ENCODE measurements at places on chromosomes 1 and 21. TPM values are rescaled to one million over a fixed set of nuclear protein-coding genes. Genes with fewer than 3 reads are reported as not detected.

The FYB2 gene
- total RNA-seq: 3.8 TPM

The TXNIP gene
- 1,554 TPM for total RNA-seq

The SPSB1 gene
- total RNA-seq: 14.7 TPM

The LY9 gene
- total RNA-seq: 1.8 TPM

The DIRAS3 gene
- total RNA-seq: 1.1 TPM

The EVA1B gene
- 25.7 TPM for total RNA-seq

DNA sequence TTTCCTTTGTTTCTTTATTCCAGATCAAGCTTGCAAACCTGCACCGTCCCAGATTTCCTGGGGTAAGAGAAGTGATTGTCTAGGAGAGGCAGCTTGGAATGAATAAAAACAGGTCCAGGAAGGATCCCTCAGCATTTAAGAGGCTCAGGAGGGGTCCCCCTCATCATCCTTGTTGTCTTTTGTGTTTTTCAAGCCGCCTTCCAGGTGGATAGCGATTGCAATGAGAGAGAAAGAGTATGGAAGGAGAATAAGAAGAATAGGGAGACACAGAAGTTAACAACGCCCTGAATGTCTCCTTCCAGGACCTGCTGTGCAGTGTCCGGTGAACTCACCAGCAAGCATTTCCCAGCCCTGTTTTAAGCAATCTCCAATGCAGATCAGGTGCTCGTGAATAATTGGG is 8.5 kb downstream of the ERG start:
- no peak for DNase-seq

DNA sequence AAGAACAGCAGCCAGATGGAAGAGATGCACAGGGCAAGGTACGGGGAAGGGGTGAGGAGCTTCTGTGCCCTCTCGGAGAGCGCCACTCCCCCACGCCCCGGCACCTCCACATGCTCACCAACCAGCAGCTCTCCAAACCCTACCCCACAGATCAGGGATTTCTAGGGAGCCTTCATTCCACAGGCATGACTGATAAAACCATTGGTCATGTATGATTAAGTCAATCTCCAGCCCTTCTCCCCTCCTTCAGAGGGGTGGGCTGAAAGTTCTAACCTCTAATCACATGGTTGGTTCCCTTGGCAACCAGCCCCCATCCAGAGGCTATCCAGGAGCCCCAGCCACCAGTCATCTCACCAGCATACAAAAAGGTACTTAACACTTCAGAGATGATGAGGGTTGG is 144.7 kb downstream of the TGFBR3 start:
- DNase-seq: no peak

DNA sequence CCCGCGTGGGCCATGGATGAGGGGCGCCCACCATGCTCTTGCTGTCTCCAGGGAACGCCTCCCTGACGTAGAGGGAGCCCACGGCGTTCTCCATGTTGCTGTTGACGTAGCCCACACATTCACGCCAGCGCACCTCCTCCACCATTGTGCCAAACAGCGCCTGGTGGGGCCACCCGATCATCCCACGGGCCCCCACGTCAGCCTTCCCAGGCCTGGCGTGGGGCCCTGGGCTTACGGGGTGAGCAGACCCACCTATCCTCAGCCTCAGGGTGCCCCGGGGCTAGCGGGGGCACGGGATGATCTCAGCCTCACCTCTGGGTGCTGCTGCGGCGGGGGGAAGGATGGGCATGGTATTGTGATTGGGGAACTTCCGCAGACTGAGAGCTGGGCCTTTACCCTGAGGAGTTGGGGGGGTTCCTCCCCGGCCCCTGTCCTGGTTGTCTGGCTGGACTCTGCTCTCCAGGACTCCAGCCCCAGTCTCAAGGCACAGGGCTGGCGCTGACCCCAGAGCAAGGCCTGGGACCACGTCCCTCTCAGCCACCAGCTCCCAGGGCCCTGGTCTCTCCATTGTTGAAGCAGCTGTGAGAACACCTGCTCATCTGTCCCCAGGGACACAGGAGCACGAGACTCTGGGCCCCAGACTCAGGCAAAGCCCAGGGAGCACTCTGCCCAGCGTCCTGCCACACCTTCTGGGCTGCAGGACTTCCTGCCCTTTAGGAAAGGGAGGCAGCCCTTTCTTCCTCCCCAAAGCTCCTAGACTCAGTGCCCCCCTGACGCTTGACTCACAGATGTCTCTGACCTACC is 10.2 kb downstream of the PRXL2B start:
- DNase-seq: no peak

DNA sequence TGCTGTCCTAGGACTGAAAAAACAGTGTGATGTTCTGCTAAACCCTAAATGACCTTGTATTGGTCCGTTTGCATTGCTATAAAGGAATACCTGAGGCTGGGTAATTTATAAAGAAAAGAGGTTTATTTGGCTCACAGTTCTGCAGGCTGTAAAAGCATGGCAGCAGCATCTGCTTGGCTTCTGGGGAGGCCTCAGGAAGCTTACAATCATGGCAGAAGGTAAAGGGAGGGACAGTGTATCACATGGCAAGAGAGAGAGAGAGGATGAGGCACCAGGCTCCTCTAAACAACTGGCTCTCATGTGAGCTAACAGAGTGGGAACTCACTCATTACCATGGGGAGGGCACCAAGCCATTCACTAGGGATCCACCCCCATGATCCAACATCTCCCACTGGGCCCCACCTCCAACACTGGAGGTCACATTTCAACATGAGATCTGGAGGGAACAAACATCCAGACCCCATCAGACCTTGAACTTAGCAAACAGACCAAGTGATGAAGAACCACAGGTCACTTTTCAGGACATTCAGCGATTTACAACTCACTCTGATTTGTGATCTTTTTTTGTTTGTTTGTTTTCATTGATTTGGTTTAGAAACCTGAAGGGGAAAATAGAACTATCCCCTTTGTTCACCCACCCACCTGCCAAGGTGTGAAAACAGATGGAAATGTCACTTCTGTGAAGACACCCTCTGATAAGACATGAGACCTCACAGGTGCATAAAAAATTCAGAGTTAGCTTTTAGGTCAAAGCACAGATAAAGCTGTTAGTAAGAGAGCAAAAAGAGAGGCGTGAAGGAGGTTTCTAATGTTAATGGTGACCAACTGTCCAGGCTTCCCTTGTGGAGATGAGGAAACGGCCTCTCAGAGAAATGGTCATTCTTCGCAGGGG is 104.2 kb upstream of the RALGPS2 start:
- no peak for DNase-seq

DNA sequence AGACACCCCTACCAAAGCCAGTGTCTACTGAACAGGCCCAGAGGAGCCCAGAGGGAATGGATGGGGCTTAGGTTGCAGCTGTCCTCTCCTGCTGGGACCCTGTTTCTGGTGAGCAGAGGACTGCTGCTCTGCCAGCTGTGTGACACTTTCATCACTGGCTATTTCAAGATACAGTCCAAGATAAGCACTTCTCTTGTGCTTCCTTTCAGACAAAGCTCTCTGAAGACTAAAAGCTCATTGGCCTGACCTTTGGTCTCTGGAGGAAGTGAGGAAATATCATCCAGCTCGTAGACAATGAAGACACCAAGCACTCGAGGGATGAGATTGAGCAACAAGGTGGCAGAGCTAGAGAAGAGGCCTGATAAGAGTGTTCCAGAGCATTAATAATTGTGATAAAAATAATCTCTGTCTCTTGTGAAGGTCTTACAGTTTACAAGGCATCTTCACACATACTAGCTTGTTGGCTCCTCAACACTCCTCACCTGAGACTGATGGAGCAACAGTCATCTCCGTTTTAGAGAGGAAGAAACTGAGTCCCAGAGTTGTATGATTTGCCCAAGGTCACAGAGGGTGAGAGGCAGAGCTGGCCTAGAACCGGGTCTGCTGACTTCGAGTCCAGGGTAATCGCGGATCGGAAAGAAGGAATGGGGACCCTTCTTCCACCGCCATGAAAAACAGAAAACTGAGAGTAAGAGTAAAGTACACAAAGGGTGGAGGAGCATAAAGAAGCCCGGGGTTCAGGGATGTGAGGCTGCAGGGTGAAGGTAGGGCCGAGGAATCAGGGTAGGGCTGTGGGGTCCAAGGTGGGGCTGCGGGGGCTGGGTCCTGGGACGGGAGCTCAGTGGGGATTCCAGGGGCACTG is 666 bp downstream of the PAFAH2 start:
- DNase-seq: no peak

GRCh38 chr1:27143401-27143800 is 11.5 kb downstream of the SLC9A1 start:
- no peak for DNase-seq

- DNase-seq: no peak
Measured at GRCh38 chr1:172255223-172255560, 165.3 kb upstream of the C1orf105 start.

- DNase-seq: no peak
Measured at GRCh38 chr21:34989337-34990151, 59.6 kb downstream of the RUNX1 start.

- DNase-seq: no peak
Measured at GRCh38 chr1:39328095-39328494, 123.6 kb downstream of the MACF1 start.

DNA sequence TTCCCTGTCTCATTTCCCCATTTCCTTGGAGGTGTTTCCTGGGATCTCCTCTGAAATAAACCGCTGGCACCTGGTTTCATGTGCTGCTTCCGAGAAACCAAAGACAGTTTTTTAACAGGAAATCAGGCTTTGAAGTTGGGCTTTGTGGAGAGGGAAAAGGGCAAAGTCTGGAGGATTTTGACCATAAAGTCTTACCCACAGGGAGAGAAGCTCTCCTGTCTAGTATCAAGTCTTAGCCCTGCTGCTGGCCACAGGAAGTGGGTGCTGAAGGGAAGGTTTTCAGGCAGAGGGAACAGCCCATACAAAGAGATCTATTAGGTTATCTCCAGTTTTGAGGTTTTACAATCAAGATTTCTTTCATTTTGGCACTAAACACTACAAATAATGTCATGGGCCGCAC is 29.3 kb downstream of the SLC5A9 start:
- no peak for DNase-seq

DNA sequence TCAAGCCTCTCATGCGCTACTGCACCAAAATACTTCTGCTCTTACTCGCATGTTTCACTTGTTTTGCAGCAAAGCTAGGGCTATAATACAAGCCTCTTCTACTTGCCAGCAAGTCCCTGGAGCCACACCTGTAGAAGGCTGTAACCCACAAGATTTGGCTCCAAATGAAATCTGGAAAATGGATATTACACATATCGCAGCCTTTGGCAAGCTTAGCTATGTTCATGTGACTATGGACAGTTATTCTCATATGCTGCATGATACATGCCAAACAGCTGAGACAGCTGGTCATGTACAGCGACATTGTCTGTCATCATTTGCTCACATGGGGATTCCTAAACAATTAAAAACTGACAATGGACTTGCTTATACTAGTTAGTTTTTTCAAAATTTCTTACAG is 270.3 kb downstream of the COL11A1 start:
- no peak for DNase-seq
